ENCODE measurements at places on chromosomes 16 and 17.
A peak's percentile ranks its signal among the peaks of the same experiment; 100 is the strongest.

- no peak for DNase-seq
Measured at GRCh38 chr16:27639561-27640276, 89.8 kb downstream of the KATNIP start.

DNA sequence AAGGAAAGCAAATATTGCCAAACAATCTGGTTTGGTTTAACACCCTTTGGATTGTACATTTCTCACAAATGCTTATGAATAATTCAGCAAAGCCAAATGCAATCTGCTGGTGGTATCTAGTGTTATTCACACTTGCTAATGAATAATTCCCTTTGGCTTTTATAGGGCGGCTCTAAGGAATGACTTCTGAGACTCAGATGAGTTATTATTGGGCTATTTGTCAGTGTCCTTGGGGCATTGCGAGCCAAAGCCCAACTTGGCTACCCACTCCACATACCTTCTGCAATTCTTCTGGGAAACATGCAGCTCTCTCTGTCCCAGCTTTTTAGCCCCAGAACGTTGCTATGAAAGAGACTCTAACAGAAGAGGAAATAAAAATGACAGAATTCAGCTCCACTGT lies 41.1 kb downstream of the FTO start:
- DNase-seq, result no peak

DNA sequence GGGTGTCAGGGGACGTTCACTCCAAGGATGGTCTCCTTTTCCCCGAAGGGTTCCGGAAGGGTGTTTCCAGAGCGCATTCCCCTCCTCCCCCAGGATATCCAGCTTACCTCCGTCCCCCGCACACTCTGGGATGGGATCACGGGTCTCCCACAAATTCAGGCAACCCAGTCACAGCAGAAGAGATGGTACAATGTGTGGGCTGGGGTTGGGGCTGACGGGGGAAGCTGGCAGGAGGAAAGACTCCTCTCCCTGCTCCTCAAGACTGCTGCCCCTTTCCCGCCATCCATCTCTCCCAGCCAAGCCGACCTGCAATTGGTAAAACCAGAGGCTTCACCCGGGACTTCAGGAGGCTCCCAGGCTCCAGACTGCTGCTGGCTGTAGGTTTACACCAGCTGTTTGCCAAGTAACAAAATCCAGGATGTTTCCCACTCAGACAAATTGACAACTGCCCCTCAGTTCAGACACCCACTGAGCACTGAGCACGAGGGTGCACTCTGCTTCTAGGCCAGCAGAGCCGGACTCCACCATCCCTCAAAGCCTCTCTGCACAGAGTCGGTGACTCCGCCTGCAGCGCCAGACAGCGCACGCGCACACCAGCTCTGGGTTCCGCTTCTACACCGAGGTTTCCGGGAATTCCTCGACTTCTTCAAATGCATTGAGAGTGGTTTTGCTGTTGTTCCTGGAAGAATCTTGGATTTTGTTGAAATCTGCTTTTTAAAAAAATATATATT lies 37.7 kb downstream of the ASPA start:
- DNase-seq, result no peak

GRCh38 chr17:57166803-57167202 lies 81.8 kb downstream of the AKAP1 start:
- DNase-seq, result no peak

- no peak for DNase-seq
Measured at GRCh38 chr16:79847101-79847500, 246.6 kb upstream of the MAF start.

DNA sequence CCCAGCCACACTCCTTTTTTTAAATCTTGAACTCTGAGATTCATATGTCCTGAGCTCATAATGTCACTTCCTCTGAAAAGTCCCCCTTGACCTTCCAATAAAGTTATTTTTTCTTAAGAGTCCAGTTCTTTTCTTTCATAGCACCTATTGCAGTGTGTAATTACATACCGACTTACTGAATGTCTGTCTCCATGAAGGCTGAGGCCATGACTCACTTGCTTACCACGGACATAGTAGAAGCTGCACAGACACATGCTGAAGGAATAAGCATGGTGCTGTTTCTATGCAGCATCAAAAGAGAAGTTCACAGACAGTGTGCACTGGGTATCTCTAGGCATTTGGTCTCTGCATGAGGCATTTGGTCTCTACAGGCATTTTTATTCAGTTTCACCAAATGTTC lies 77.2 kb downstream of the C17orf67 start:
- no peak for DNase-seq

GRCh38 chr17:56593086-56593645 lies 333 bp upstream of the NOG start:
- DNase-seq, result peak; percentile 36

DNA sequence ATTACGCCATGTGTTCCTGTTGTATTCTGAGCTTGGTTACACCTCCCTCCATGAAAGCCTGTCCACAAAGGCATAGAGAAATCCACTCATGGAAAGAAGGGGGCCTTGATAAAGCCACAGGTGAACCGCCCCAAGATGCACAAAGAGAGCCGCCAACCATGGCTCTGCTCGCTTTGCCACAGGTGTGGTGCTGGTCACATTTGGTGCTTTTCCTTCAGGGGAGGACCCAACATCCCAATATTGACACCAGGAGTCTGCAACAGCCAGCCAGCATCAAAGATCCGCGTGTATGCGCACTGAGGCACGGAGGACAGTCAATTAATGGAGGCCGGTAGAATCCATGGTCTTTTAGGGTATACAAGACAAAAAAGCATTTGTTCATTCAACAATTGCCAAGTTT lies 7.3 kb downstream of the ABCA3 start:
- no peak for DNase-seq

GRCh38 chr17:62725791-62726249 lies 82.3 kb downstream of the MARCHF10 start:
- no peak for DNase-seq

- no peak for DNase-seq
Measured at GRCh38 chr17:65529761-65530522, 31.5 kb downstream of the AXIN2 start.

- no peak for DNase-seq
Measured at GRCh38 chr16:81585785-81586184, 141.2 kb downstream of the CMIP start.

DNA sequence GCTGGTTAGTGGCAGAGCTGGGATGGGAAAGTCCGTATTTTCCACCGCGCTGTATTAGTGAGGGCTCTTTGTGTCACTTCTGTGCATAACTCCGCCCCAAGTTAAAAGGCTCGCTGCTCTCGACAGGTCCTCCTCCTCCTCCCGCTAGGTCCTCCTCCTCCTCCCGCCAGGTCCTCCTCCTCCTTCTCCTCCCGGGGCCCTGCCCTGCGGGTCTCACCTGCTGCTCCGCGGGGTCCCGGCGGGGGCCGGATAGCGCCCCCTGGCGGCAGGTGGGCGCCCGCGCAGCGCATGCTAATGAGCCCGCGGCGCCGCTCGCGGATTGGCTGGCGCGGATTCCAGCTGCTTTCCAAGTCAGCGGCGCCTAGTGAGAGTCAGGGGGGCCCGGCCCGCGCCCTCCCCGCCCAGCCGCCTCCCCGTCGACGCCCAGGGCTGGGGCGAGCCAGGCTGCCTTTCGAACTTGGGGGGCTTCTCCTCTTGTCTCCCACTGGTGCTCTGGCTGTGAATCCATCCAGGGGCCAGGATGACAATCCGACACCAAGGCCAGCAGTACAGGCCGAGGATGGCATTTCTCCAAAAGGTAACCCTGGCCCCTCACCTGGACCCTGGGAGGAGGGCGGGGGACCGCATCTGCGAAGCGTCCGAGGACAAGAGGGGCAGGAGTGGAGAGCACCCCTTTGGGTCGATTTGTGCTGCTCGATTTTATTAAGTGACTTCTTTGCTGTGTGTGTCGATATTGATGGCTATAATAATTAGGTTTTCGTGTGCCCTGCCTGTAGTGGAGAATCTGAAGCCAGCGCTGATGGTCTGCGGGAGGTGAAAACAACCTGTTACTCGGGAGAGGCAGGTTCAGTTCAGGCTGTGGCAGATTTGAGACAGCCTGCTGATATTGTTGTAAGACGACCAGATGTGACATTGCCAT lies at the start of gene RGS9:
RGS9 (plus strand) TSS at position 350 of the 919 bp plus-strand sequence; CDS start at position 521, 171 bp downstream.
- peak; percentile 80 for DNase-seq

Measured in activated T-cell treated with anti-CD3 and anti-CD28 coated beads for 1 hour (primary cell).